HT1080 (cell line): ENCODE measurements at places on chromosomes 2 and 18. TPM values are rescaled to one million over a fixed set of nuclear protein-coding genes. Genes with fewer than 3 reads are reported as not detected.

The SERPINB11 gene
- not detected in 2 replicates for total RNA-seq

The DSC1 gene
- not detected in 2 replicates for total RNA-seq

- peak; percentile 95 for DNase-seq
Measured at GRCh38 chr2:215843579-215843978, 169.8 kb downstream of the MREG start.

GRCh38 chr2:26130763-26131162 lies 42.1 kb upstream of the GAREM2 start:
- DNase-seq: no peak

- no peak for DNase-seq
Measured at GRCh38 chr2:20172273-20173055, 52.5 kb downstream of the SDC1 start.
